NCI-H460 (cell line): ENCODE measurements at places on chromosomes 16 and 17. TPM values are rescaled to one million over a fixed set of nuclear protein-coding genes. Genes with fewer than 3 reads are reported as not detected.

GRCh38 chr16:55272744-55273143, 51.3 kb upstream of the IRX6 start:
- DNase-seq, result no peak

GRCh38 chr17:83201206-83202001, 122.0 kb downstream of the METRNL start:
- DNase-seq, result no peak

CCR7 gene
- not detected in 2 replicates for total RNA-seq

DNA sequence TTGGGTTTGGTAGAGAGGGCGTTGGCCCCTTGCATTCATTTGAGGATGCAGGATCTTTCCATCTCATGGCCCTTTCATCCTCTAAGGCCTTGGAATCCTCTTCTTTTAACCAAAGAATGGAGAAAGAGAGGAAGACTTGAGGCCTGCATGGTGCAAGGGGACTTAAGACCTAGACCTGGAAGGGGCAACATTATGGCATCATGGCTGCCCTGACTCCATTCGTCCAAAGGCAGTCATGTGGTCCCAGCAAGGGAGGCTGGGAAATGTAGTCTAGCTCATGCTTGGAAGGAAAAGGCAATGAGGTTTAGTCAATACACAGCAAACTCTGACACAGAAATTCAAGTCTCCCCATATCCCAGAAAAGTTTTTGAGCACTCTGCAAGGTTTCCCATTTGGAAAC, 30.7 kb upstream of the CDRT4 start:
- no peak for DNase-seq

GRCh38 chr17:59304811-59305210, 26.6 kb upstream of the YPEL2 start:
- no peak for DNase-seq

DNA sequence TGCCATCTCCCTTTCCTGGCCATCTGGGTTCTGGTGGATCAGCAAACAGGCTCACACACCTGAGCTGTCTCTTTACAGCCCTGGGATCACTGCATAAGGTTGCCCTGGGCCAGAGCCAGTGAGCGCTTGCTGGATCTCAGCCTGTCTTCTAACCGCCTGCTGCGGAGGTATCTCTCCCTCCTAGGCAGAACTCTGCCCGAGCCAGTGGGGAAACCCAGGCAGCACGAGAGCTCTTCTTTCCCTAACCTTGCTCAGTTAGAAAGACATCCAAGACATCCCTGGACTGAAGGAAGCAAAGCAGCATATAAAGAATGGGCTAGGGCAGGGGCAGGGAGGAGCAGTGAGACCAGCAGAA, 6.4 kb downstream of the HAS3 start:
- DNase-seq, result no peak

TBX2 gene
- 9.9 and 11.1 TPM in 2 replicates for total RNA-seq

DNA sequence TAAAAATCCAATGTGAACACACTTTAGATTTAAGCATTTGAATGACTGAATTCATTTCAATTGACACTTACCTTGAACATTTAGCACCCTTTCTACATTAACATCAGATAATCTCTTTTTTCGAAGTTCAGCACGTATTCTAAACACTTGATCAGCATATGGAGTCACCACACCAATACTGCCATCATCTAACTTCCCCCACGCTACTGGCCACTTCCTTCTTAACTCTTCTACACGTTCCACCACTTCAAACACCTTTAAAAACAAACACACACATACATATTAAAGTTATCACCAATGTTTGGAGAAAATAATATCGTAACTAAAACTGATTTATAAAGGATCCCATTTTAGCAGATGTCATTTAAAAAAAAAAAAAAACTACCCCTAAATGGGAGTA, 93.5 kb downstream of the CACNG1 start:
- no peak for DNase-seq
